ENCODE measurements at places on chromosomes 11 and 22. TPM values are rescaled to one million over a fixed set of nuclear protein-coding genes. Genes with fewer than 3 reads are reported as not detected.

ANO5 gene
- not detected for total RNA-seq

FAM168A gene
- 8.2 TPM for total RNA-seq

KLHDC7B gene
- total RNA-seq, result not detected

IL18 gene
- total RNA-seq, result 1.8 TPM

OR5A1 gene
- total RNA-seq, result not detected

RAC2 gene
- total RNA-seq, result 7.3 TPM

DYNC2H1 gene
- total RNA-seq, result 3.9 TPM

OR8G5 gene
- not detected for total RNA-seq

OTOG gene
- total RNA-seq, result not detected

TENM4 gene
- total RNA-seq, result not detected

FXYD2 gene
- 2.4 TPM for total RNA-seq

CPT1B gene
- total RNA-seq, result 1.5 TPM

OR5P2 gene
- not detected for total RNA-seq

MUC6 gene
- total RNA-seq, result 0.08 TPM

TBX1 gene
- total RNA-seq, result not detected

POU2AF1 gene
- 4.0 TPM for total RNA-seq

Measured in HT-29 (cell line).